Renal cortex interstitium (tissue), 15 donors: ENCODE measurements at places on chromosomes 2 and 18.
A peak's percentile ranks its signal among the peaks of the same experiment; 100 is the strongest.

DNA sequence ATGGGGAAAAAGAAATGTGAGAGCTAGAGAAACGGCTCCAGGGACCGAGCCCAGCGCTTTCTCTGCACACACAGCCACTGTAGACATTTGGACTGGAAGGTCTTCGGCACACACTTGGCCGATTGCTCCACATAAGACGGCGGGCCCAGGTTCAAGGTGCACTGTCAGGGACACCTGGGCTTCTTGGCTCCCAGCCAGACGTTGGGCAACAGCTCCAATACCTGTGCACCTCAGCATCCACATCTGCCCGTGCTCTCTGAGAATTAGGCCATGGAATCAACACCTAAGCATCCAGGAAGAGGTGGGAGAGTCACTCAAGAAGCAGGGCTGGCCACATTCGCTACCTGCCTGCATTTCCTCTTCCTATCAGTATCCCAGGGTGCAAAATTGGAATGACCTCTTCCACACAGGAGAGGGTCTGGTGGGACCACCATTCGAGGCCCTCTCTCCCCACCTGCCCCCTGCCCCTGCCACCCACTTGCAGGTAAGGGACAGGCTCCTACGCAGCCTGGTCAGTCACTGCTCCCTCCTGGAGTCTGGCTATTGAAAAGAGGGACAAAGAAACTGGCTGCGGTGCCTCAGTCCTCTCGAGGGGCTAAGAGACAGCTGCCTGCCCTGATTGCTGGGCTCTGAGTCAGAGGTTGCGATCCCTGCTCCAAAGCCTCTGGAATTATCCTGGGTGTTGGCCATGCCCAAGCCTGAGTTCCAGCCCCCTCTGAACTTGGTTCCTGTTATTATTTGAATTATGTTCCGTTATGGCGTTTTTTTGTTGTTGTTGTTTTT lies 40.1 kb upstream of the TAF1B start:
- DNase-seq = no peak

DNA sequence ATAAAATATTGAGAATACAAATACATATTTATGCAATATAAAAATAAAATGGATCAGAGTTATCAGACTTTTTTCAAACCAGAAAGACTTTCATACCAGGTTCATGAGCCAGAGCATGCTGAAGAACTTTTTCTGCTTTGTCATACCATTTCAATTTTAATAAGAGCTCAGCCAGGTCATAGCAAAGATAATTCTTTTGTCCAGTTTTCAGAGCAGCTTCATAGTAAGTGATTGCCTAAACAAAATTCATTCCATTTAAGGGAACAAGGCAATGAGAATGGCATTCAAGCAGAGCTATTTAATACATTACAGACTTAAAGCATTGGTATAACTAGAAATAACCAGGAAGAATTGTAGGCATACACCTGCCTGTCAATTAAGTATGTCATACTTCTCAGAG lies 42.3 kb downstream of the TTC21B start:
- no peak for DNase-seq

DNA sequence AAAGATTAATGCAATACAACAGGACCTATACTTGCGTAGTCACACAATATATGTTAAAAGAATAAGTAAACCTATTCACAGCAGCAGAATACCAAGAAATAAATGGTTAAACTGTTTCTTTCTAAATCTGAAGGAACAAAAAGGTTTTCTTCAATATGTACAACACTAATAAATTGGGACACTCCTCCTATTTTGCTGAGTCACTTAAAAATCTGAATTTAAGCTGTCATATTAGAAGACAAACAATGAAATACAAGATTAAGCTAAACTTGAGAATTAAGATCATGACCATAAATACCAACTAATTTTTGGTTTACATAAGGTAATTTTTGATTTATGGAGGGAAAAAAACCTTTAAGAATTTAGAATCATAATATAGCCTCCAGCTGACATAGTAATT lies 92.8 kb downstream of the ARHGEF33 start:
- no peak for DNase-seq

DNA sequence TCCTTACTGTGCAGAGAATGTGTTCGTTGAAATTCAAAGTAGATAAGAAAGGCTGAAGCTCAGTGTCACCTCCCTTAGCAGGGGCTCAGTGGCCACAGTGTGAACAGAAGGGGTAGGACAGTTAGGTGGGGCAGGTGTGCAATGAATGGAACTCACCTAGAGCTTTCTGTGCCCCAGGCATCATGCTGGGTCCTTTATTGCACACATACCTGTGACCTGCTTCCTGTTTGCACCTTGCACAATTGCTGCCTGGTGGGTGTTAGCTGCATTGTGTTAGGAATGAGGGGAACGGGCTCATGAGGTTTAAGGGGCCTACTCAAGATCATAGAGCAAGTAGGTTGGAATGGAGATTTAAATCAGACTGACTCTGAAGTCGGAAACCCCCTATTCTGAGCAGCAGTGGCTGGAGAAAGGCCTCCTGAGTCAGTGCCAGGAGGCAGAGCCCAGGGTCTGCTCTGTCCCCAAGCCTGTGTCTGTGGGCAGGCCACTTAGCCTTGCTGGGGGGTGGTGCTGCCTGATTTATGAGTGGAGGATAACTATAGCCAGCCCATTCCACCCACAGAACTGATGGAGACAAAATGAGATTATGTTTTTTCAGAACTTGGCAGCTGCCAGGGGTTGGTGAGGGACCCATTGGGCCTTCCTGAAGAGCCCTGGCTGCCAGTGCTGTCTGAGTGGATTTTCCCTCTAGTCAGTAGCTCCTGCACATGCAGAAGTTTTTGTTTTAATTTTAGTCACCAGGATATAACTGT lies 76.2 kb downstream of the NPAS2 start:
- no peak for DNase-seq

- no peak for DNase-seq
Observed at GRCh38 chr2:75287624-75288316, 88.5 kb upstream of the TACR1 start.

DNA sequence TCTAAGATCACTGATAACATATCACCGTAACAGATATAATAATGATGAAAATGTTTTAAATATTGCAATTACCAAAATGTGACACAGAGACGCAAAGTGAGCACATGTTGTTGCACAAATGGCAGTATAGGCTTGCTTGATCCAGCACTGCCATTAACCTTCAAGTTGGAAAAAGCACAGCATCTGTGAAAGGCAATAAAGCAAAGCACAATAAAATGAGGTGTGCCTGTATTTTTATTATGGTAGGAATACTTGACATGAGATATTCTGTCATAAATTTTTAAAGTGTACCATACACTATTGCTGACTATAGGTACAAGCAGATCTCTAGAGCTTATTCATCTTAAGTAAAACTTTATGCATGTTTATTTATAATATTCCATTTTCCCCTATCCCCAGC lies 312.2 kb downstream of the PTH2R start:
- DNase-seq = no peak

DNA sequence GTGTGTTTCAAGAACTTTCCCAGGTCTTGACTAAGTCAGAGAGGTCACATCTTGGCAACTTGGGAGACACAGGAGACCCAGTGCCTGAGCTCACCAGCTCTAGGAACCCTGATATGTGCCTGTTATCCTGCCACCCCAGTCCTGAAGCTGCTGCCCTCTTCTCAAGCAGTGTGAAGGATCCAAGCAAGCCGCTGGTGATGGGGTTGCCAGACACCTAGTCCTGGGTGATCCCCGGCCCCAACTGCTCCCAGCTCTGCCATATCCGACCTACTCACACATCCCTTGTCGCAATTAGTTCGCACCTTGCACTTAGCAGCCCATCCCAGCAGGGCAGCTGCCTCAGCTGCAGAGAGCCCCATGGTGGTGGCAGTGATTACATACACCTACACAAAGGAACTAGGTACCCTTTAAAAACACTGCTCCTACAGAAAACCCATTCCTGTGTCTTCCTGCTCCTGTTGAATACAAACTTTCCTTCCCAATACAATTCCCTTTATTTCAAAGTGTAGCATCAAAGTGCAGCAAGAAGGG lies 247.2 kb upstream of the RAB12 start:
- DNase-seq = no peak

- no peak for DNase-seq
Observed at GRCh38 chr2:239310401-239311061, 90.3 kb downstream of the HDAC4 start.

GRCh38 chr2:138949517-138949916 lies 169.3 kb upstream of the NXPH2 start:
- DNase-seq = no peak

DNA sequence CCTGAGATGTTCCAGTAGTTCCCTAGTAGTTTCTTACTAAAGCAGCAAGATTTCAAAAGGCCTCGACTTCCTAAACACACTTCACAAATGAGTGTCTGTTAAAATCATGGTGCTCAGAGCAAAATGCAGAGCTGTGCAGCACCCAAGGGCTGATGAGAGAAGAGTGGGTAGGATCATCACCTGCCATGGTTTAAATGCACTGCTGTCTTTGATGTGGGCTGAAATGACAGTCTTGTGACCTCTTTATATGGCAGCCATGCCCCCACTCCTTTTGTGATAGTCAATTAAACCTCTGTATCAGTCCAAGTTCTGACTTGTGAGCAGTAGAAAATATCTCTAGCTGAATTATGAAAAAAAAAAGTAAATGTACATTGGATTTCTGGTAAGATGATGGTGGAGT lies 107.1 kb downstream of the TFCP2L1 start:
- no peak for DNase-seq

- DNase-seq = no peak
Observed at GRCh38 chr2:37579192-37579713, 92.2 kb downstream of the CDC42EP3 start.

- no peak for DNase-seq
Observed at GRCh38 chr18:76495006-76495370, at the start of gene ZNF516. TSS of gene ZNF516 (minus strand) at chr18:76495242. CDS start at chr18:76443054, 52,188 bp downstream.

- no peak for DNase-seq
Observed at GRCh38 chr18:49032189-49032584, 81.4 kb upstream of the SMAD7 start.

DNA sequence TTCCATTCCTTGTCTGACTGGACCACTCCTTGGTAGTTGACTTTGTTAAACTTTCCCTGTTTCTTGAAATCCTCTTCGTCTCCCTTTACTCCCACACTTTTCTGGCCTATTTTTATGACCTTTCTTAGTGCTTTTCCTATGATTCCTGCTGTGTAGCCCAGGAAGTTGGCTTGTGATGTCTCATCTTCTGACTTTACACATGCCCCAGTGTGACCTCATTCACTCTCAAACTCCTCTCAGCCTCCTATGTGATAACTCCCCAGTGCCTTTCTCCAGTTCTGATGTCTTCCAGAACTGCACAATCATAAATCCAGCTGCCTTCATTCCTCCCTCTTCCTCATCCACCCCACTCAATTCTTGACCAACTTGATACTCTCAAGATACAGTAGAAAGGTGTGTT lies 407.6 kb downstream of the TGIF1 start:
- no peak for DNase-seq

GRCh38 chr18:76903386-76903785 lies 81.0 kb downstream of the ZNF236 start:
- DNase-seq = no peak

DNA sequence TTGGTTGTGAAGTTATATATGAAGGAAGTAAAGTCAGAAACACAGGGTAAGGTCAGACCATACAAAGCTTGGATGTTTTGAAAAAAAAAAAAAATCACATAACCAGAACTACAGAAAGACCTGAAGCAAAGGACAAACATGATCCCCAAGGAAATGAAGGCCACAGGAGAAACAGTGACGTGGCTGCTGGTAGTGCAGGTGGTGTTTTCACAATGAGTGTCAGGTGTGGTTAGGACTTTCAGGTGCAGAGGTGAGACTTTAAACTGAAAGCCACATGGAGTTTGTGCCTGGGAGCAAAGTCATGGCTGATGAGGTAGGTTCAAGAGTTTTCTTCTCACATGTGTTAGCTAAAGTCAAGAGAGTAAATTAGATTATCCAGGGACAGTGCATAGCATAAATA lies 270.7 kb downstream of the PIEZO2 start:
- DNase-seq = no peak

- DNase-seq = no peak
Observed at GRCh38 chr2:239062743-239063142, 214.9 kb downstream of the TWIST2 start.

DNA sequence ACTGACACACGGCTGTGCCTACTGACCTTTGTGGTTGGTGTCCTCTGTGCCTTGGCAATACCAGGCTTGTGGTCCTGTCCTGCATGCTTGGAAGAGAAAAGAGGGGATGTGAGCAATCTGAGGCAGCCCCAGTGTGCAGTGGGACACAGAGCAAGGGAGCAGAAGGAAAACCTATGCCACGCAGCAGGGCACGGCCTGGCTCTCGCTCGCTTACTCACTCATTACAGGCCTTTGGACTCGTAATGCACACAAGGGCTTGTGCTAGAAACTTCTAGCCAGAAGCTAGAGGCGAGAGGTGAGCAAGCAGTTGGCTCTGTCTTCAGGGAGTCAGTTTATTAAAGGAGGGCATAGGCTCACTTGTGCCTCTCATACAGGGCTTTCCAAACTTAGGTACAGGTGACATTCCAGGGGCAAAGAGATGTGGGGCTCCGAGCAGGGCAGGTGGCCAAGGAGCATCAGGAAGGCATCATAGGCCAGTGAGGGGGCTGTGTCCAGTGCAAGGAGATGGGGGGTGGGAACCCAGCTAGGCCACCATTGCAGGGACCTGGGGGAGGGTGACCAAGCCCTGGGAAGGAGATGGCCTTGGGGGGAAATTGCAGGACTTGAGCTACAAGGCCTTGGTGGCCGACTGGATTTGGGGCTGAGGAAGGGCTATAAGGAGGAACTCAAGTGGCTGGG lies 100.8 kb downstream of the DYSF start:
- DNase-seq = no peak

GRCh38 chr2:211376410-211376809 lies 820.0 kb downstream of the CPS1 start:
- DNase-seq = no peak

DNA sequence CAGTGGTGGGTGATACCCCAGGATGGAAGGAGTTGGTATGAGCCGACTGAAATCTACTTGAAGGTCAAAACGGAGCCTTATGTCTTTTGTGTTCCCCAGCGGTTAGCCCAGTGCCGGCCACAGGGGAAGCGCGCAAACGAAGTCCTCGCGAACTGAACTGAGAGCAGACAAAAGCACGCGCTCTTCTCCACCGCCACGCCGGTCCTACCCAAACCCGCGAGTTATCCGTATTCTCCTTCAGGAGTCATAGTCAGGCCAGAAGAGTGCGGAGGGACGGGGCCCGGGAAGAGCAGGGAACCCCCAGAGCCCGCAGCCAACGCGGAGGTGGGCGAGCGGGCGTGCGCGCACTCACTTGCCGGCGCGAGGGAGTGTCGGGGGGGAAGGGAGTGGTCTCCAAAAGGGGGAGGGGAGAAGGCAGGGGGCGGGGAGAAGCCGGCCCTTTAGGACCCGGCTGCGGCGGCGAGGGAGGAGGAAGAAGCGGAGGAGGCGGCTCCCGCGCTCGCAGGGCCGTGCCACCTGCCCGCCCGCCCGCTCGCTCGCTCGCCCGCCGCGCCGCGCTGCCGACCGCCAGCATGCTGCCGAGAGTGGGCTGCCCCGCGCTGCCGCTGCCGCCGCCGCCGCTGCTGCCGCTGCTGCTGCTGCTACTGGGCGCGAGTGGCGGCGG lies at the start of gene IGFBP2:
Gene IGFBP2 (plus strand): TSS at position 469 of the 664 bp plus-strand sequence. CDS start 104 bp downstream, at position 573.
- peak; percentile 76 for DNase-seq

DNA sequence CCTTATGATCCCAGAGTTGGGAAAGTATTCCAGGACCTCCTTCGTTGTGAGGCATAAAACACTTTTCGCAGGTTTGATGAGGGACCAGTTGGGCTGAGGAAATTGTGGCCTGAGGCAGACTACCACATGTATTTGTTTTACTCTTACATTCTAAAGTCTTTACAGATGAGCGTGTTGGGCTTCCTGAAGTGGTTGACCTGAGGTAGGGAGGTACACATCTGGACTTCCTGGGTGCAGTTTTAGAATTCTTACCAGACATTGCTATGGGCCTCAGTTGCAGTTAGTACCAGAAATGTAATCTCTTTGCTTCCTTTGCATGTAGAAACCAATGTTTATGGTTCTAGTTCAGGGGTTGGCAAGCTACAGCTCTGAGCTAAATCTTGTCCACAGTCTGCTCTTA lies 48.7 kb downstream of the COA5 start:
- DNase-seq = no peak

- DNase-seq = peak; percentile 73
Observed at GRCh38 chr2:204145263-204145751, 208.7 kb downstream of the ICOS start.
